ENCODE measurements at places on chromosomes 2 and 18.

- no peak for DNase-seq
These were observed 2.3 kb downstream of the PSMD1 start for GRCh38 chr2:231058761-231059550.

- DNase-seq: no peak
These were observed 37.6 kb downstream of the CRACDL start for GRCh38 chr2:98898423-98898841.

GRCh38 chr2:177603181-177603580, 210.6 kb downstream of the AGPS start:
- DNase-seq: no peak

DNA sequence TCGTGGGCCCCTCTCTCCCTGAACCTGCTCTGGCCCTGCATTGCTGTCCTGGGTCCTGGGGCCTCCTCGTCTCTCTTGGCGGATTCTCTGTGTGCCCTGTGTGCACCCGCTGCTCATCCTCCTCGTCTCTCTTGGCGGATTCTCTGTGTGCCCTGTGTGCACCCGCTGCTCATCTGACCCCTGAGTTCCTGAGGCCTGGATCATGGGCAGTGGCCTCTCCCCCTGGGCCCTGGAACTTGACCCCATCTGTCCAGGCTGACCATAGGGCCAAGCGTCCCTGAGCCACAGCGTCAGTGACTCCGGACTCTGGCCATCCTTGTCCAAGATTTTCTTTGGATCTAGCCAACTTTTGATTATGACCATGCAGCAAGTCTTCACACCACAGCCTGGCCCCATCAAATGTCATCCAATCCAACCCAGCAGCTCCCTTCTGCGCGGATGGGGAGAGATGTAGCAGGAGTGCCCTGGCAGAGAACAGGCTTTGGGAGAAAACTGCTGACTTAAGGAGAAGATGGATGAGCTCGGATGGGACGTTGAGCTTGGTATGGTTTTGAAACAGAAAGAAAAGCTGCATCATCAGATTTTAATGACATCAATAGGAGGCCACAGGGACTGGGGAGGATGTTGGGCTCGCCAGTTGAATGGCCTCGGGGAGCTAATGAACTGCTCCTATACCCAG, 455.1 kb upstream of the HS6ST1 start:
- no peak for DNase-seq

- no peak for DNase-seq
These were observed 58.9 kb upstream of the ZNF516 start for GRCh38 chr18:76553715-76554546.

DNA sequence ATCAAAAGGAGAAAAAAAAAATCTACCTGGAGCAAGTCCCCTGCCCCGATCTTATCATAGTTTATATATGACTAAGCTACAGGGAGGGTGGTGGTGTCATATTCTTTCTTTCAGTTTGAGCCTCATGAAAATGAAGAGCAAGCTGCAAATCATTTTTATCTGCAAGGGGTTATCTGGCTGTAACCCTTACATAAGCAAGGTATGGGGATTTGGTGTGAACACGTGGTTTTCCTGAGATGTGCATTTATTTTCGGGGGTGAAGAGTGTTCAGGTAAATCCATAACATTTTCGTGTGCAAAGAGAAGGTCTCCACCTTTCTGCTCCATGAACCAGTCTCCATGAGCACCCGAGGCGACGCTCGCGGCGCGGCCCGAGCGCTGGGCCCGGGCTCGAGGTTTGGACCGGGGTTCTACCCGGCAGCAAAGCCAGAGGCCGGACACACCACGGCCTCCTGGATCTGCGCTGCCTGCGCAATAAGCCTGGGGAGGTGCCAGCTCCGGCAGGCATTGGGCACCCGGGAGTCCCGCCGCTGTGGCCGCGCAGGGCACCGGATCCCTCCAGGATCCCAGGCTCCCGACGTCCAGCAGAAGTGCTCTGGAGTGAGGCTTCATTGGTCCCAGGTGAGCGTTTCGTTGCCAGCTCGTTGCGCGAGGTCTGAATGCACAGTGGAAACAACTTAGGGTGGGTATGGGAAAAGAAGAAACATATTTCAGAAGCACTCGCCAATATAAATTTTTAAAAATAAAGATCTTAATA, 36.1 kb upstream of the GPD2 start:
- DNase-seq: peak; percentile 78

DNA sequence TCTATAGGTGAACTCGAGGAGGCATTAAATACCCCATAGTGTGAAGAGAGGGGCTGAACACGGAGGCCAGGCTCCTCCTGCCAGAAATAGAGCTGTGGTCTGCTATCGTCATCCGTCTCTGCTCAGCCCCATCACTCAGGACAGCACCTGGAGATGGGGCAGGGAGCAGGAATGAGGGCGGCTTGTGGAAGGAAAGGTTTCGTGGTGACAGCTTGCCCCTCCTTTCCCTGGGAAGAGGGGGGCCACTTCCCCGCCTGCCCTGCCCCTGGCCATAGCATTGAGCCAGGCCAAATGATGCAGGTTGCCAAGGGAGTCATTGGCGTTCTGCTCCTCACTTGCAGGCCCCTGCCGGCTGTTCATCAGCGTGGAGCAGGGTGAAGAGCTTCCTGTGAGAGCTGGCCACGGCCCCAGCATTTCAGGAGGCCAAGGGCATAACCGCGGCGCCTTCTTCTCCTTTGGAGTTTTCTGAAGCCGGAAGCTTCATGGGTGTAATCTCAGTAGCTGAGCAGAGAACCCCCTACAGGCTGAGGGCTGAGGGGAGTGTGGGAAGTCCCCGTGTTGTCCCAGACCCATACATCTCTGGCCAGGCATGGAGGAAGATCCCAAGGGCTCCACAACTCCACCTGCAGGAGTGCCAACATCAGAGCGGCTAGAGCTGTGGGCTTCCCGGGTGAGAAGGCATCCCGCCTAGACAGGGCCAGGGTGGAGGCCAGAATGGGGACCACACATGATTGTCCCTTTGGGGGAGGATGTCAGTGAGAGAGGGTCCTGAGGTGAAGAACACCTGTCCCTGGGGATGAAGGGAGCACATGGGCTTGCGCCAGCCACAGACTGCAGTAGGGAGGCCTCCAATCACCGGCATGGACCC, 112.5 kb upstream of the GLI2 start:
- no peak for DNase-seq

GRCh38 chr2:42722320-42723190, 41.4 kb downstream of the OXER1 start:
- DNase-seq: no peak

GRCh38 chr18:42271647-42272414, 316.8 kb downstream of the PIK3C3 start:
- DNase-seq: no peak

DNA sequence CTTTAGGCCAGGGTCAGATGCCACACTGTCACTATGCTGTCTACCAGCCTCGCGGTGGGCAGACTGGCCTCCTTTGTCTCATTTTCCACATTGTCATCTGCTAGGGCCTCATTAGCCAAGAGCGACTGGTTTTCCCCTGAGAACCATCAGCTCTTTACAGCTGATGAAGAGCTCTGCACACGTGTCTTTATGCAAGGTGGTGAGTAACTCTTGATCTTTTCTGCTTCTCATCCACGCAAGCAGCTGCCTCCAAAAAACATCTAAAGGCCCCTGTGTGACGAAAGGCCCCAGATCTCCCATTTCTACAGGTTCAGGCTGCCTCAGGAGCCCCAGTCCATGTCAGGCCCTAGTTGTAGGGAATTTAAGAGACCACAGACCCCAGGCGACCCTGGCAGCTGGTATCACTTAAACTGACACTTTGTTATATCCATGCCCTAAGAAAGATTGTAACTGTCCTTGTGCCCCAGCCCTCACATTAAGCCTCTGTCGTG, 52.9 kb downstream of the DPYSL5 start:
- no peak for DNase-seq

GRCh38 chr2:208112969-208113368, 11.4 kb downstream of the CRYGD start:
- no peak for DNase-seq

DNA sequence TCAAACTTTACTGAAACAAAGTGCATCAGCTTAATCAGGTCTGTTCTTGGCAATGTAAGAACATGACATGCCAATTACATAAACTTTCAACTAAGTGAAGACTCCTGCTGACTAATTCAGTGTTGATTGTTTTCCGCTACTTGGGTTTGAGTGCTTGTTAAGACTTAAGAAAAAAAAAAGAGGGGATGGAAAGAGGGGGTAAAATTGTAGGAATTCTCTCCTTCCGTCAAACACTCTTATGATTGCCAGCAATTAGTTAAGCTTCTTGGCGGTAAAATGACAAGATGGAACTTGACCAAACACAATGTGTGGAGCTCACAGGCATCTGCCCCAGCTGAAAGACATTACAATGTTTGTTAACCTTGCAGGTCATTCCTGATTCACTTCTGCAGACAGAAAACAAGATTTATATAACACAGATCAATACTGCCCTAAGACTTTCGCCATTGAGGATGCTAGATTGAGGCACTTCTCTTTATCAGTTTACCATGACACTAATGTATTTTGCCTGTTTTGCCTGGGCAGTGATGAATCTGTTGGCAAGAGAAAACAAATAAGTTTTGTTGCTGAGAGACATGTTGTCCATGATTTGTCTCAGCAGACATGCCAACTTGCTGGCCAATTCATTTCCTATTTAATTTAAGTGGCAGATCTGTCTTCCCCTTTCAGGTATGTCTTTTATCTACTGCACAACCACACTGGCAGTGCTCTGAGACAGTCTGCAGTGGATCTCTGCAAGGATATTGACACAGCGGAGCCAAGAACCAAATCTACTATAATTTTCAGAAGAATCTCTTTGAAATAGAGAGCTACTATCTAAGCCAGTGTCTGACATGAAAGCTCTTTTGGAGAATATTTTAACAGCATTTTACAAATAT, 410.0 kb upstream of the KCNH7 start:
- no peak for DNase-seq

DNA sequence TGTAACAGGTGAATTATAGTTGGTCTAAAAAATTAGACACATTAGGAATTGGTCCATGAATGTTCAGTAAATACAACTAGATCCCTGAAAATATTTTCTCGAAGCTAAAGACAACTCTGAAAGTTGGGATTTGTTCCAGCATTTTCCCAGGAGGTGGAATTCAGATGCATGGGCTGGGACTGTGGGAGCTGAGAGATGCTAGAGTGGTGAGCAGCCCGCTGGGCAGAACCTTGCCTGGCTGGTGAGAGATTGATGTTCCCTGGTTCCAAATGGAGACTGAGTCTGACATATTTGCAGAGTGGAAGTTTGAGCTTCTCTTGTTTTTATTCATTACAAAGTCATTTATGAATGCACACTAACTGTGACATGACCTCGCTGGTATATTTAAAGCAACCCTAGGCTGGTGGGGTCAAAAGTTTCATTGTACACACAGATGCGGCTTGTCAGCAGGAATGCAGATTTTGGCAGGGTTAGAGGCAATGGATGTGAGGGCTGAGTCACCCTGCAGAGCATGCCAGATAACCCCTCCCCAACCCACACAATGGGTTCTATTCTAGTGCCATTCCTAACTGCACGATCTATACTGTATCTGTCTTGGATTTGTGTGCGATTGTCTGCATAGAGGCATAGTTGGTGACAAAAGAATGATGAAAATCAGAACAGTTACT, 23.5 kb upstream of the TMEM178A start:
- no peak for DNase-seq

DNA sequence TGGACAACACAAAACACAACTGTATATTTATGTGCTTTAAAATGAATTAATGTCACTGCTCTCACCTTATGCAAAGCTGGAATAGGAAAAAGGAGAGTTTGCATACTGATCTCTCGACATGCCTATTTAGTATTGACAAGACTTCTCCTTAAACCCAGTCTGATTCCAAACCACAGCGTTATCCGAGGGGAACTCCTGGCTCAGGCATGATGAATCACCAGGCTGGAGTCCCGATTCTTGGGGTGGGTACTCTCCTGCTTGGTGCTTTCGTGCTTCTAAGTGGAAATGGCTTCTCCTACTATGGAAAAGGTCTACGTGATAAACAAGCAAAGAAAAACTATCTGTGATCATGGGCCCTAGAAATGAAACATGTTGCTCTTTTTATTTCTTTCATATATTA, 88.9 kb upstream of the SLC35G4 start:
- DNase-seq: no peak

- DNase-seq: no peak
These were observed 115.8 kb upstream of the SIX3 start for GRCh38 chr2:44825702-44826101.

DNA sequence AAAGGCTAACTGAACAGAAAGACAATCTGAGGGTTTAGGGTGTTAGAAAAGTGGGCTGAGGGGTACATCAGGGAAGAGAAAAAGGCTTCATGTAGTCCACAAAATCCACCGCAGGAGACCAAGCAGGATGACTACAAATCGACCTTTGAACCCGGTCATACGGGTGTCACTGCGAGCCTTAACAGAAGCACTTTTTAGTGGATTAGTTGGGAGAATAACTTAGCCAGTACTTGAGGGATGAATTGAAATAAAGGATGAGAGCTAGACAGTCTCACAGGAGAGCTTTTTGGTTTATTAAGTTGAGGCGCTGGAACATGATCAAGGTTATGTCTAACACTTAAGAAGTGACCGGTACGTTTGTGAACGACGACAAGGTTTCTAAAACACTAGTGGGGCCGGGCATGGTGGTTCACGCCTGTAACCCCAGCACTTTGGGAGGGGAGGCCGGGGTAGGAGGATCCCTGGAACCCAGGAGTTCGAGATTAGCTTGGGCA, 217.7 kb downstream of the MCFD2 start:
- DNase-seq: no peak

- no peak for DNase-seq
These were observed 32.6 kb upstream of the NPC1 start for GRCh38 chr18:23618862-23619387.

- DNase-seq: no peak
These were observed 26.7 kb upstream of the ACYP2 start for GRCh38 chr2:54088719-54089118.

DNA sequence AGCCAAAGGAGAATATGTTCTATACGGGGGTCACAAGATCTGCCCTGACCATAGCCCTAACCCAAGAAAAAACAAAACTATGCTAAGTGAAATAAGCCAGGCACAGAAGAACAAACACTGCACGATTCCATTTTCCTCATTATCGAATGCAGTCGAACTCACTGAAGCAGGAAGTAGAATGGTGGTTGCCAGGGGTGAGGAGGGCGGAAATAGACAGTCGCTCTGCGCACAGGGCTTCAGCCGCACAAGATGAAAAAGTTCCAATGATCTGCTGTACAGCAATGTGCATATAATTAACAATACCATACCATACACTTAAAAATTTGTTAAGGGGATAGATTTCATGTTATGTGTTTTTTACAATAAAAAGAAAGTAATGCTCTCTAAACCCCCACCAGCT, 257.7 kb downstream of the TXNL1 start:
- no peak for DNase-seq

DNA sequence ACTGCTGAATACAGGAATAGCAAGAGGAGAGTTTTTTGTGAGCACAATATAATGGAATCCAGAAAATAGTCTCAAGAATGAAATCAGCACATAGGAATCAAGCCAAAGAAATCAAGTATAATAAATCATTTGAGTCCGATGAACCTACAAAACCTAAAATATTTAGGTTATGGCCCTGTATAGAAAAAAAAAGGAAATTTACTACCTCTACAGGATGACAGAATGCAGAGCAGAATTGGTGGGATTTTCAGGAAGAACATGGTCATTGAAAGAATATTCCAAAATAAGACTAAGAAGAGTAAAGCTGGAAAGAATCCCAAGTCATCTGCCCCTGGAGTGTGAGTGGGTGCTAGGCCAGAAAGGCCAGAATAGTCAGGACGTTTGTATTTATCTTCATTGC, 1041.2 kb upstream of the CDH2 start:
- no peak for DNase-seq

- DNase-seq: no peak
These were observed 78.3 kb downstream of the POLR1A start for GRCh38 chr2:86027196-86027921.

GRCh38 chr2:178163395-178163794, 30.9 kb upstream of the OSBPL6 start:
- DNase-seq: no peak
